ENCODE measurements at places on chromosomes 1 and 21.
A peak's percentile ranks its signal among the peaks of the same experiment; 100 is the strongest.

- no peak for DNase-seq
Measured at GRCh38 chr1:201175820-201176500, 14.7 kb upstream of the IGFN1 start.

DNA sequence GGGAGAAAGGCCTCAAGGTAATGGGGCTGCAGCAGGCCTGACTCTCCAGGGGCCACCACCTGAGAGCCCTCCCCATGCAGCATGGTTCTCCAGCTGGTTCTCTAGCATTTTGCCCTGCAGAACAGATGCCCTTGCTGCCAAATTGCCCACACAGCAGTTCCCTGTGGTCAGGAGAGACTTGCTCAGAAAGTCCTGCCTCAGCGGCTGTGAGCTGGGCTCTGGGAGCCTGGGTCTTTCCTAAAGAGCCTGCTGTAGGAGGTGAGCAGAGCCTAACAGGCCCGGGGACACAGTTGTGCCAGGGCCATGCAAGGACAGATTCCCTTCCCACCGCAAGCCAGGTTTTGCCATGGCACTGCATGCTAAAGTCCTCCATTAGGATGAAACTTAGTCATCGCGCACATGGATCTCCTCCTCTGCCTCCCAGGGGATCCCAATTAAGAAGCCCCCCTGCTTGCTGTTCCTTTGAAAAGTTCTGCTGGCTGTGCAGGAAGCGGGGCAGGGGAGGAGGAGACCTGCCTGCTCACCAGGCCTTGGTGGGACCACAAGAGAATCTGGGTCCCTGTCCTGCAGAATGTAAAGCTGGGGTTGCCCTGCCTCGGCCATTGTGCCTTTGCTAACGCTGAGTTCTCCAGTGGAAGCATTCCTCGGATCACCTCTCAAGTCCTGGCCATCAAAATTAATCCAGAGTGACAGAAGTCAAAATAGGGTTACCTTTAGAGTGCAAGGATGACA is 21.4 kb downstream of the TEX35 start:
- DNase-seq = no peak

DNA sequence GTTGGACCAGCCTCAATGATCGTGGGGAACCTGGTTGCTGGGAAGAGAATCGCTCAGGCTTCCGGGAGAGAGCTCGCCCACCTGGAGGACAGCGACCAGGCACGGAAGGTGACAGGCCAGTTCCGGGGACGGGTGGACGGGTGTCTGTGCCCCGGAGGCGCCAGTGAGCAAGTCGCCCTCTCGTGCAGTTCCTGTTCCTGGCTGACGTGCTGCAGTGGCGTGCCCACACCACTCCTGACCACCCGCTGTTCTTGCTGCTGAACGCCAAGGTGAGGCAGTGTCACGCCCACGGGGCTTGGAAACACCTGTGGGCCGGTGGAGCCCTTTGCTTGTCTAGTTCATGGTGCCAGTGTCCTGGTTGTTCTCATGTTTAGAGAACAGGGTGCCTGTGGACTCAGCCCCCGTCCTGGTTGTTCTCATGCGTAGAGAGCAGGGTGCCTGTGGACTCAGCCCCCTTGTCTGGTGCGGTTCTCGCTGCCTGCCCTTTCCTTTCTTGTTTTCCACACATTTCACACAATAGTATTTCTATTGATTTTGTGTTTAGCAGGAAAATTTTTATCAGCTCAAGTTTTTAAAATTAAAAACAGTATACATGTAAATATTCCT is 53.1 kb downstream of the S100B start:
- DNase-seq = peak; percentile 81

DNA sequence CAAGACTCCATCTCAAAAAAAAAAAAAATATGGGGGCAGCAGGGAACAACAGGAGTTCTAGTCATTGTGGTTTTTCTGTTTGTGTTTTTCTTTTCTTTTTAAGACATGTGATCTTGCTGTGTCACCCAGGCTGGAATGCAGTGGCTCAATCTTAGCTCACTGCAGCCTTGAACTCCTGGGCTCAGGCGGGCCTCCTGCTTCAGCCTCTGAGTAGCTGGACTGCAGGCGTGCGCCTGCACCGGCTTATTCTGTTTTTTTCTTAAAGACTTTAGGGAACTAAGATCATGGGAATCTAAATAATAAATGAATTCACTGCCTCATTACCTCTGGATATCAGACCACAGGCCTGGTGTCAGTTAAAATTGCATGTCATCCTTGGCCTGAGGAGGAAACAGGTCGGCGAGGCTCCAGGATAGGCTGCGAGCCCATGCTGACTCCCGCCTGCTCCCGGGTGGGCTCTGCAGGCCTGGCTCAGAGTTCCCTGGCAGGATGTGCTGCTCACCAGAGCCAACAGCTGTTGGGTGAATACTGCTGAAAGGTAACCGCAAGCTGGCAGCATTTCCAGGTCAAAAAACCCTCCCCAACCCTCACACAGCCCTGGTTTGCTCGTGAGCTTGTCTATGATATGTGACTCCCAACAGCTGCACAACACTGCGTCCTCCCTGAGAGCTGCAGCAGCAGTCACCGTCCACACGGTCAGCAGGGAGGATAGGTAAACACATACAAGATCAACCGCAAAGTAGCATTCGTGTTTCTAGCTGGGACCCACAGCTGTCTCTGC is 58.1 kb downstream of the SCCPDH start:
- DNase-seq = no peak

DNA sequence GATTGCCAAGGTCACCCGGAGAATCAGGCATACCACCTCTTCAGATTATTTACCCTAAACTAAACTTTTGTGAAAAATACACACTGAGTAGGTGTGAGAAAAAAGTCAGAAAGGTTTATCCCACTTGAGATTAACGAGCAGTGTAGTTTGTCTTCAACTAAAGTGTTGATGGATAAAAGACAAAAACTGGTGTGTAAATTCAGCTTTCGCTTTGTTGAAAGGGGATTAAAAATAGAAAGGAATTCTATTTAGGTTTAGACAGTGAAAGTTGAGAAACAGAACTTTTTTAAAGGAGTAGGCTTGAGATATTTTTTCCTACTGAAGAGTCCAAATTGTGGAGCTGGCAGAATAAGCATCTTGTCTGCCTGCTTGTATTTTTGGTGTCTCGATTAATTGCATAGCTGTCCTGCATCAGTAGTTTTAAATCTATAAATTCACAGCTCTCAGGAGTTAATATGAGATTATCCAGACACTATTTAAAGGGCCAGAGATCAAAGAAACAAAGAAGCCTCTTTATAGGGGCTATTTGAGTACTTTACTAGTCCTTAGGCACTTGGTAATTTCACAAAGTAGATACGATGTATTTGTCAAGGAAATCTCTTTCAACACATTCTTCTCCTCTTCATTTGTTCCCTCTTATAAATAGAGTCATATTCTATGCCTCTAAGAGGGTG is 46.7 kb upstream of the RABGAP1L start:
- no peak for DNase-seq

- DNase-seq = no peak
Measured at GRCh38 chr1:204320382-204320804, 39.3 kb downstream of the PLEKHA6 start.

- DNase-seq = no peak
Measured at GRCh38 chr1:174871886-174872285, 127.9 kb upstream of the CACYBP start.

All from Right ventricle myocardium inferior (tissue), 1 donor.